ENCODE measurements at places on chromosomes 6 and 20.

DNA sequence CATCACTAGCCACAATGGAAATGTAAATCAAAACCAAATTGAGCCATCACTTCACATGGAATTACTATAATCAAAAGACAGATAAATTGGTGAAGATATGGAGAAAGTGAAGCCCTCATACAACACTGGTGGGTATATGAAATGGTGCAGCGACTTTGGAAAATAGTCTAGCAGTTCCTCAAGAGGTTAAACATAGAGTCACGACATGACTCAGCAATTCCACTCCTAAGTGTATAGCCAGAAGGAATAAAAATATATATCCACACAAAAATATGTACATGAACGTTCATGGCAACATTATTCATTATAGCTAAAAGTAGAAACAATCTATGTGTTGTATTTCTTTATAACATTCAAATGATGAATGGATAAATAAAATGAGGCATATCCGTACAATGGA lies 33.1 kb upstream of the SH3BGRL2 start:
- DNase-seq: no peak

DNA sequence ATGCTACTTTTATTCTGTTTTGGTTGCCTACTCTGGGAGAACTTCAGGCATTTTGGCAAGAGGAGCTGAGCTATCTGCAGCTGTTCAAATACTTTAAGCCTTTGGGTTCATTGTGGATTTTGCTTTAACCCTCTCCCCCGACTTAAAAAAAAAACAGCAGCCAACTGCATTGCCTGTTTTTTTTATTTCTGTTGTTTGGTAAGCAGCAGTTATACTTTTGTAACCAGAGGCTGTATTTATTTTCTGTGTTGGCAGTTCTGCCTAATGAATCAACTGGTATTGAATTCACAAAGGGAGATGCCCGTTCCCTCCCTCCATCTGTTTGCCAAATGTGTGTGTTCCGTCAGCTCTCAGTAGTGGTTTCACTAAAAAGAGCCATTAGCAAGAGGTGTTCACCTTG lies 484.0 kb downstream of the UTRN start:
- no peak for DNase-seq

- DNase-seq: no peak
Observed at GRCh38 chr6:142008781-142009180, 123.9 kb upstream of the GJE1 start.

GRCh38 chr20:34817801-34818200 lies 7.7 kb downstream of the NCOA6 start:
- DNase-seq: no peak

DNA sequence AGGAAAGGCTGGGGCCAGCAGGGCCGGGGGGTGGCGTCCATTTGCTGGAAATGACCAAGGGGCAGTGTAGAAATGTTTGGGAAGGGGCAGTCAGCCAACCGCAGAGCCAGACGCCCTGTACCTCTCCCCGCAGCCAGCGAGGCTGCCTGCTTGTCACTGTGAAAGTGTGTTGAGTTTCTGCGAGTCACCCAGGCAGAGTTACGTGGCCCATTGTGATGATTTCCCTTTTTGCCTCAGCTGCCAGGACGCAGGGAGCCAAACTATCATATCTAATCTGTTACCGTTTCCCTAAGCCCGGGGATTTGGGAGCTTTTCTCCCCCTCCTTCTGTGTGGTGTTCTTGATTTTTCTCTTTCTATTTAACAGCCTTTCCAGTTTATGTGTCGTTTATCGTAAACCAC lies 67.9 kb upstream of the STX16 start:
- no peak for DNase-seq
